Fibroblast of lung (primary cell): ENCODE measurements at places on chromosomes 5 and 9.

- DNase-seq = no peak
These were observed 25.2 kb upstream of the TNIP1 start for GRCh38 chr5:151106043-151106442.

DNA sequence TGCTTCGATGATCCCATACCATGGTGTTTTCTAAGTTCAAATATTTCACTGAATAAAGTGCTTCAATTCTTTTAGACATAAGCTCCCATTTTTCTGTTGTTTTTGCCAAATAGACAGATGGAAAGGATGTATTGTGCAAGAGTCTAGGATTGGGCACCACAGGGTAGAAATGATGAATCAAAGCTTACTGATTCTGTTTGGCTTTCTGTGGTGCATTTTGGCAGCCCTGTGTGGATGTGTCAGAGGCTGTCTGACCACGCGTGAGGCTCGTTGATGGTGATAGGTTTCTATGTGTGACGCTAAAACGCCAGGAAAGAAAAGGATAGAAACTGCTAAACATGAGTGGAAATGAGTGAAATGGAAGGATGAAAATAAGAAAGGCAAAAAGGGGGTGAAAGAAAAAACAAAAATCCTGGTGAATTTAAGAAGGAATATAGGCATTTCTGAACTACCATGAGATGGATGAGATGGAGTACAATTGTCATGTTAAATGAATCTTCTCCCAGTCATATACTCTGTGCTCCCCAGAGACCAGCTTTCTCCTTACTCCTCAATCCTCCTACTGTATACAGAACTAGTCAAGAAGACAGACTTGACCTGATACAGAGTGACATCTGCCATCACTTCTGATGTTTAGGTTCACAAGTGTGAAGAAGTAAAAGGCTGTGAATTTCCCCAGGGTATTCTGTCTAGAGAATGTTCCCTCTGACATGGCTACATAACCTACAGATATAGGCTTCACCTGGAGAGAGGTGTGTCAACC is 54.4 kb downstream of the ANKH start:
- DNase-seq = peak; percentile 95

DNA sequence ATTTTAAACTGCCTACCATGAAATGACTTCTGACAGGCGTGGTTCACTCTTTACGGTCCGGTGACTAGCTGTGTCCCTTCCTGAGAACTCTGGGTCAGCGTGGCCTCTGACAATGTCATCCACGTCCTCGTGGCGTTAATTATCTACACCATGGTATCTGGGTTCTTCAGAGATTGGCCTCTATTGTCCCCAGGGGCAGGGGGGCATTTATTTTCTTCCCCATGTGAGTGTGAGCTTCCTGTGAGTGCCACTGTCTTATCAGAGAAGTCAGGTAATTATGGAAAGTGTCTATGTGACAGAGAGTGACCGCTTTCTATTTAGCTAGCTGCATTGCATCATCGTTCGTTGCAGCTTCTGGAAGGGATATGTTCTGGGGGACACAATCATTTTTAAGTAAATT is 77.2 kb downstream of the FBXL7 start:
- DNase-seq = no peak

GRCh38 chr9:36169708-36170107 is 520 bp downstream of the CCIN start:
- DNase-seq = no peak

DNA sequence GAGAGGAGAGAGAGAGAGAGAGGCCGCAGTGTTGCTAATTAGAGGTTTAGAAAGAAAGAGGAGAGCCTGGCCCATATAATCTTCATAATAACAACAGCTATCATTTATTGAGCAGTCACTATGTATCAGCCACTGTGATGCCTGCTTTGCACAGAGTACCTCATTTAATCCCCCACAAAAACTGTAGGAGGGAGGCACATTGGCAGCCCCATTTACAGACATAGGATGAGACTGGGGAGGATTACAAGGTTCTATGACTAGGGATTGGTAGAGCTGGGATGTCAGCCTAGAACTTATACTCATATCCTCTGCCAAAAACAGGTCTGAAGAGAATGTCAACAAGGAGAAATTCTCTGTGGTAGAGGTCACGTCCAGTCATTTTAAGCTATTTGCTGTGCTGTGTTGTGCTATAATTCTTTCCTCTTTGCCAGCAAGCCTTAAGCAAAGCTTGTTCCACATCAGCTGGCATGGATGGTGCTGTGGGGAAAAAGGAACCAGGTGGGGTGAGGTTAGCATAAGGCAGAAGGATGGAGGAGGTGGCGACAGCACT is 6.7 kb upstream of the GCNT4 start:
- no peak for DNase-seq

- no peak for DNase-seq
These were observed 132.6 kb downstream of the TENT4A start for GRCh38 chr5:6845856-6846255.

- no peak for DNase-seq
These were observed 100.4 kb downstream of the ANKH start for GRCh38 chr5:14771189-14771588.

DNA sequence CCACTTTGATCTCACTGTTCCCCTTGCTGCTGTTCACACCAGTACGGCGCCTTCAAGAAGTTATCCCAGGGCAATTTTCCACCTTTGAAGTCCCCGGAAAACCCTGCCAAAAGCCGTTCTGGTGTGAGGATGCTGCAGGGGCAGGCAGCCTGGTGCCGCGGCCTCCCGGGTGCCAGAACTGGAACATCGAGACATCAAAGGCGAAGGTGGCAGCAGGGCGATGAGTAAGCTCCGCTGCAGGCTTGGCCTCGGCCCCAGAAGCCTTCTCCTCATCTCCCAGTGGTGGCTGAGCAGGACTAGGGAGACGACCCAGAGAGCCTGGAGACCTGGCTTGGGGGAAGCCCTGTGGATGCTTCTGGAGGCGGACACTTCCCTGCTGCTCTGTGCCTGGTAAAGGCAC is 115.3 kb upstream of the MSX2 start:
- no peak for DNase-seq

DNA sequence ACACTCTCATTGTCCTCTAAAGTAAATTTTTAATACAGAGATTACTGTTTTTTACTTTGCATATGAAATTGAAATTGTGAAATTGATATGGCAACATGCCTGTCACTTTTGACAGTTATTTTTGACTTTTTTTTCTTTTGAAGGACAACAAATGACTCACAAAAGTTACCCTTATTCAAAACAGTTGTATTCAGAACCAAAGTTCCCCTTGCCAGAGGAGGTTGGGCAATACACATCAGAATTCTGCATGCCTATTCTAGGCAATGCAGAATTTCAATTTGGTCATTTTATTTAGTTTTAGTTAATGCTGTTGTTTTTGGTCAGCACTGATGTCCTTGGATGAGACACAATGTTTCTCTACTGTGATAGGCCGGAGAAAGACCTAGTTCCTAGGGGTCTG is 299.1 kb upstream of the PRR16 start:
- DNase-seq = no peak

- DNase-seq = no peak
These were observed 151.9 kb downstream of the ELAVL2 start for GRCh38 chr9:23674016-23674585.

- peak; percentile 79 for DNase-seq
These were observed 67.0 kb upstream of the TGFBR1 start for GRCh38 chr9:99037769-99038483.

DNA sequence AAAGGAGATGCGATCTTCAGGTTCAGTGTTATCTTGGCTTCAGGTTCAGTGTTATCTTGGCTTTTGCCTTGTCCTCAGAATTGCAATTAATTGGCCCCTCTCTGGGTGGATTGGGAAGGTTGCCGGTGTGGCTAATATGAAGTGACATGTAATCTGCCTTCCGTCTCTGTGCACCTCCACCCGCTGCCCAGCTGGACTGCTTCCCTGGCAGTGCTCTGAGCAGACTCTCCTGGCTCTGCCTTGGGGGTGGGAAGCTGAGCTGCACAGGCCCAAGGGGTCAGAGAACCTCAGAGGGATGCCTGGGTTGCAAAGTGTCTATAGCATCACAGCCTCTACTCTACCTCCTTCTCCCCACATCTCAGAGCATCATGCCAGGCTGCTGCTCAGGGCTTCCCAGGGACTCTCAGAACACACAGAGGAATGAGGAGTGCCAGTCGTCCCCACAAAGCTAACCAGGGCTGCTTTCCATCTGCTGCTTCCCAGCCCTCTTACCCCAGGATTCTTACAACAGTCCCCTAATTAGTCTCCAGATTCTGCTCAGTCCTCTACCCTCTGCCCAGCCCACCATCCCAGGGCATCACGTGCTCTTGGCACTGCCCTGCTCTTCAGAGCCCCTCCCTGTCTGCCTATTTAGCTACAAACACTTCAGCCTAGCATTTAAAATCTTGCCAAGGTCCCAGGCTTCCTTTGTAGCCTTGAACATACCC is 54.4 kb upstream of the AFAP1L1 start:
- DNase-seq = peak; percentile 68

GRCh38 chr9:127187231-127187956 is 65.0 kb upstream of the ANGPTL2 start:
- peak; percentile 96 for DNase-seq

- DNase-seq = no peak
These were observed 16.2 kb downstream of the NDUFS4 start for GRCh38 chr5:53576674-53577073.
